Fibroblast of skin of abdomen (primary cell): ENCODE measurements at places on chromosomes 6 and 20.

GRCh38 chr6:108383981-108384380, 89.1 kb downstream of the AFG1L start:
- DNase-seq = no peak

DNA sequence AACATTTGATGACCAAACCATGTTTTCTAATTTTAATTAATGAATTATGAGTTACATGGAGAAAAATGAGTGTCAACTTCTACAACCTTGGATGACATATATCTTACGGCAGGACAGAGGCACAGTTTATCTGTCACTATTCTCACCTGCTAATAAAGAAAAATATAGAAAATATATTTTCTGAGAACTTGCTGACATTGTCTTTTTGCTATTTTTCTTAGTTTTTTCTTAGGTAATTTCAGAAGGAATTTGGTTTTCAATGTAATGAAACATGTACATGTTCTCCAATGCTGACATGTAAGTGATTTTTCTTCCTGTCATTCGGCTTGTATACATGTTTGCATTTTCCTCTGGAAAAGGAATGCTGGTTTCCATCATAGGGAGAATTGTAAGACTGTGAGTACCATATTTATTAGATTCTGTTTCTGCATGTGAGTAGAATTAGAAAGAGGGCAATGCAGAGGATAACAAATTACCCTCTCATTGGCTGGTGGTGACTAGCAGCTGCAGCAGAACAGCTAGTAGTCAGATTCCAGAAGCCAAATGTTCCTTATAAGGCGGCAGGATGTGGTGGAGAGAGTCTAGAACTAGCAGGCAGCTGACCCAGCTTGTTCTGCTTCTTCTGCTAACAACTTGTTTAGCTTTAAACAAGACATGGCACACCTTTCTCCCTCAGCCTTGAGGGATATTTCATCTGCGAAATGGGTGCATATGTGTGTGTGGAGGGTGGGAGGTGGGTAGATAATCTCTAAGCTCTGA, 132.8 kb upstream of the SPACA1 start:
- peak; percentile 6 for DNase-seq

- DNase-seq = no peak
Observed at GRCh38 chr6:127317388-127318128, 25.9 kb downstream of the ECHDC1 start.

DNA sequence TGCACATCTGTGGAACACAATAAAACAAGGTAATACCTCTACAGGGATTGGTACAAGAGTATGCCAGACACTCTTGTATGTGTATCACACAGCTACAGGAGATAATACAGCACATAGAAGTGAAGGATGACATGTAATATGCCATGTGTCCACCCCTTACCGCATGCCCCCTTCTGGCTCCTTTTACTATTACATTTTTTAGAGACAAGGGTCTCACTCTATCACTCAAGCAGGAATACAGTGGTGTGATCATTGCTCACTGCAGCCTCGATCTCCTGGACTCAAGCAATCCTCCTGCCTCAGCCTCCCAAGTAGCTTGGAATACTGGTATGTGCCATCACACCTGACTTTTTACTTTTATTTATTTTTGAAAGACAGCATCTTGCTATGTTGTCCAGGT, 4.2 kb upstream of the NCR3 start:
- peak; percentile 28 for DNase-seq
